NCI-H226 (cell line): ENCODE measurements at places on chromosomes 7 and 10.

- no peak for DNase-seq
These were observed 167.7 kb upstream of the PPP1R3A start for GRCh38 chr7:114086537-114086913.

GRCh38 chr10:11689945-11690736 lies 52.0 kb upstream of the ECHDC3 start:
- no peak for DNase-seq

GRCh38 chr10:77293347-77293746 lies 344.3 kb downstream of the KCNMA1 start:
- DNase-seq, result no peak

- DNase-seq, result no peak
These were observed 153.4 kb upstream of the LRGUK start for GRCh38 chr7:133973710-133974109.
